ENCODE measurements at places on chromosomes 13 and 19.

DNA sequence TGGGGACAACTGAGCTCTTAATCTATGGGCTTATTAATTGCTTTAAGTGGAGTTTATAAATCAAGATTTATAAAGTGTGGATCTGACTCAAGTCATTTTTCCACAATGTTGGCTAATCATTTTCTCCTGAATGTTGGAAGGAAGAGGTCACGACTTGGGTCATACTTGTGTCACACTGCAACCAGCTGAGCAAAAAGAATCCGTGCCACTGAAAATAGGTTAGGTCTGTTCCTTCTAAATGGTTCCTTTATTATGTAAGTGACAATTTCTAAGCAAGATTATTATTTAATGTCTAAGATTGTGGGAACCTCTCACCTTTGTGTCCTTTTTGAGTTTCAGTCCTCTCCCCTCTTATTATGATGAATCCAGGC is 178.6 kb downstream of the SHISA2 start:
- no peak for DNase-seq

- no peak for DNase-seq
These were observed 6.9 kb downstream of the FKBP8 start for GRCh38 chr19:18536475-18536874.

- DNase-seq = no peak
These were observed 147.6 kb downstream of the ZIC5 start for GRCh38 chr13:99823961-99824360.

- DNase-seq = no peak
These were observed 127.7 kb downstream of the FRY start for GRCh38 chr13:32159137-32159869.

GRCh38 chr19:9043524-9043923 is 33.3 kb upstream of the MUC16 start:
- DNase-seq = no peak

DNA sequence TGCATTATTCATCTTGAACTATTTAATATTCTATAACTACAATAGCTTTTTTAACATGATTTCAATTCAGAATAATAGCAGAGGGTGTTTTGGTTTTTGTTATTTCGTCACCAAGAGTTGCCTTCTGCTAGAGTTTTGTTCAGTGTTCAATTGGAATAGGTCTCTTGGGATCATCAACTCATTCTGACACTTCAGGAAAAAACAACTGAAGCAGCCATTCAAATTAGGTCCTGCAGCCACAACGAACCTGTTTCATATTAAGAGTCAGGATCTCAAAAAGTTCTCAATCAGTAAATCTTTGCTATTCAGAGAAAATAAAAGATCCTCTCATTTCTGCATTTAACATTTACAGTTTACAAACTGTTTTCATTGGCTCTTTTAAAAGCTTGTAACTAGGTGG is 2.4 kb upstream of the CHAMP1 start:
- no peak for DNase-seq

GRCh38 chr13:88124142-88124541 is 453.0 kb downstream of the SLITRK5 start:
- DNase-seq = no peak

DNA sequence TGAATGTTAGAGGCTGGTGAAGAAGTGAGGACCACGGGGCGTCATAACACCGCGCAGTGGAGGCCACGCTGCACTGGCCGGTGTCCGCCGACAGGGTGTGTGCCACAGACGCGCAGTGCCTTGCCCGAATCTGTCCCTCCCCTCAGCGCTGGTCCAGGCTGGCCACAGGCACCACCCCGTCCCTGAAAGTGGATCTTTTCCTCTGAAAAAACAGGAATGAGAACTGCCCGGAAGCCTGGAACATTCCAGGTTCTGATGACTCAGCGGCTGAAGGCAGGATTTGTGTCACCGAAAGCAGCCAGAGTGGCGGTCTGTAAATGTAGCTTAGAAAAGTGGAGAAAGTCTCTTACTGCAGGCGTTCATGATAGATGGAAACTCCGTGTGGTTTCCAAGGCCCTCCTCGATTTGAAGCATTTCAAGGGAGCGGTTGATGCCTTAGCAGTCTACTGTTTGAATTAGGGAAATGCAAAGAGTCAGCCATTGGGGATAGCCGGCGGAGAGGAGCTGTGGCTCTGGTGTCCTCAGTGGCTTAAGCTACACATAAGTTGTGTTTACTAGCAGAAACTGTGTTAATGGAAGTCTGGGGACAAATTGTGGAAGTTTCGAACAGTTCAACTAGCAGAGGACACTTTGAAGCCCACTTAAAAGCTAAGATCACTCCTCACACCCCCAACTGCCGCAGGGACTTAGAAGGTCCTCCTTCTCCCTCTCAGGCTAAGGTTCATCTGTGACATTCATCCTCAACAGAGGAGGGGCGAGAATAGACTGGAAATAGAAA is 70.8 kb downstream of the NUFIP1 start:
- DNase-seq = peak; percentile 95

GRCh38 chr13:113224486-113224885 is 15.1 kb downstream of the CUL4A start:
- no peak for DNase-seq

- no peak for DNase-seq
These were observed 180.4 kb downstream of the LIG4 start for GRCh38 chr13:108034909-108035410.

DNA sequence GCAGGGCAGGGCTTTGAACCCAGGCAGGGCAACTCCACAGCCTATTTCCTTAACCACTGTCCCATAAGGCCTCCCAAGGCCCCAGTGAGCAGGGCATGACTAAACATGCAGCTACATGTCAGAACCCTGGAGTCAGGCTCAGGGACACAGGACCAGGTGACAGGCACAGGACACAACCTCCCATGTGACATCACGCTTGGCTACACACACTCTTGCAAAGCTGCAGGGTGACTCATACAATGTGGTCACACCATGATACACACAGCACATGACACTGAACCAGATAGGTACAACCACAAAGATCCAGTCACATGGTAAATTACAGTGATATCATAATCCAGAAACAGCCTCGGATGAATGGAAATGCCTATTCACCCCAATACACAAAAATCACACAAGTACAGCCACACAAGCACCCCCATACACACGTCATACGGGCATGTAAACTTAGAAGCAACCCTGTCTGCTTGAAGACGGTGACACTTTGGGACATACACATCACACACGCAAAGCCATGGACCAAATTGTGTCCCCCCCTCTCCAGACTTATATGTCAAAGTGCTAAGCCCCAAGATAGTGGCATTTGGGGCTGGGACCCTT is 14.5 kb downstream of the KLK4 start:
- peak; percentile 24 for DNase-seq

DNA sequence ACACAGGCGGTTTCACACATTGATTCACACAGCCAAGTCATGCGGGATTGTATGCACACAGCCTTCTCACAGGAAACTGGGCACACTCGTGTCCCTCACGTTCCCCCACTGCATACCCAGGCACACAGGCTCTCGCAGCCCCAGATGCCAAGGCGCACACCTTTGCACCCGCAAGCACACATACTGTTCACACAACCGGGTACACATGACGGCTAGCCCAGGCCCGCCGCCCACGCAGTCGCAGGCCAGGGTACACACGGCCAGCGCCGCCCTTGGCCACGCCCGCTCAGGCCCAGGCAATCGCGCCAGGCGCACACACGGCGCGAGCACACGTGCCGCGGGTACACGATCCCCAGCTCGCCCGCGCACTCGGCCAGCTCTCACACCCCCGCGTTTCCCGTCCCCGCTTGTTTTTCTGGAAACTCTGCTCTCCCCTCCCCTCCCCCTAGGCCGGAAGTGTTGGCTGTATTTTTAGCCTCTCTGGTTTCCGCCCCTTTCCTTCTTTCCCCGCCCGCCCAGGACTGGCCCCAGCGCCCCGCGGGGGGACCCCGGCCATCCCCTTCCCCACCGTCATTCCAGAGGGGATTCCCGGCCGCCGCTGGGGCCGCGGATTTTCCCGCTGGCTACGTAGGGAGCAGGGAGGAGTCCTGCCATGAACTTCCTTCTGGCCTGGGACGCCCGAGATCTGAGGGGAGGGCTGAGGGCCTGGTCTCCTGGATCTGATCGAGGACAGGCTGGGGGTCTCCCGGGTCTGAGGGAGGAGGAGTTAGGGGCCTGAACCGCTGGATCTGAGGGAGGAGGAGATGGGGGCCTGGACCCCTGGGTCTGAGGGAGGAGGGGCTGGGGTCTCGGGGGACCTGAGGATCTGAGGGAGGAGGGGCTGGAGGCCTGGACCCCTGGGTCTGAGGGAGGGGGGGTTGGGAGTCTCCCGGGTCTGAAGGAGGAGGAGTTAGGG is 4.0 kb upstream of the ZFP36 start:
- peak; percentile 92 for DNase-seq

DNA sequence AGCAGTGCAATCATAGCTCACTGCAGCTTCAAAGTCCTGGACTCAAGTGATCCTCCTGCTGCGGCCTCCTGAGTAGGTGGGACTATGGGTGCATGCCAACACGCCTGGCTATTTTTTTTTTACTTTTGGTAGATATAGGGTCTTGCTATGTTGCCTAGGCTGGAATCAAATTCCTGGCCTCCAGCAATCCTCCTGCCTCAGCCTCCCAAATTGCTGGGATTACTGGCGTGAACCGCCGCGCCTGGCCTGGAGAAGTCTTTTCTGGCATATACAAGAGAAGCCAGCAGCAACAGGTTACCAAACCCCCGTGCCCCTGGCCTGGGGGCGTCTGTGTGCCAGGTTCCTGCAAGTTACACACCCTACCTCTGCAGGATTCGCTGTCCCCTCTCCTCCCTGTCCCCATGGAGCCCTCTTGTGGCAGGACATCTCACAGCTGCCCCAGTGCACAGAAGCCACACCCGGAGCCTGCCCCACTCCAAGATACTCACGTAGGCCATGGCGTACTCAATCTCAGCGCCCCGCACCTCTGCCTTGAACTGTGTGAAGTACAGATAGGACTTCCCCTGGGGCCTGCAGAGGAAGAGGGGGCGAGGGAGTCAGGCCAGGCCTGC is 9.9 kb downstream of the MYDGF start:
- DNase-seq = no peak

DNA sequence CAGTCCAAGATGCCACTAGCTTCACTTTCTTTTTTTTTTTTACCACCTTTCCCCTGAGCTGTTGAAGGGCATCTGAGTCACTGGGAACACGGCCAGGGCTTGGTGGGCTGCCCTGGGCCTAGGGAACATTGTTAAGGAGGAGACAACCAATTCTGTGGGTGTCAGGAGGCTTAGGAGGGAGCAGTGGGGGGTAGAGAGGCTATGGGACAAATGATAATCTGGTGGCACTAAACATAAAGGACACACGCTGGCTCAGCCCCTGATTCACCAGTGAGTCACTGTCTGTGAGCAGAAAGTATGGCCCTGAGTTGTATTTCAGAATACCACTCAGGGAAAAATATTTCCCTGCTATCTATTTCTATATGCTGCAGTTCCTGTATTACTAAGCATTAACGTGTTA is 207.8 kb downstream of the DCLK1 start:
- no peak for DNase-seq

- peak; percentile 76 for DNase-seq
These were observed 2.4 kb upstream of the RGL3 start for GRCh38 chr19:11421371-11422098.

- DNase-seq = no peak
These were observed 5.0 kb upstream of the ADM5 start for GRCh38 chr19:49684251-49684982.

- no peak for DNase-seq
These were observed 102.0 kb downstream of the ERCC5 start for GRCh38 chr13:102947745-102948405.

- DNase-seq = no peak
These were observed 37.2 kb downstream of the TGDS start for GRCh38 chr13:94558716-94559115.

DNA sequence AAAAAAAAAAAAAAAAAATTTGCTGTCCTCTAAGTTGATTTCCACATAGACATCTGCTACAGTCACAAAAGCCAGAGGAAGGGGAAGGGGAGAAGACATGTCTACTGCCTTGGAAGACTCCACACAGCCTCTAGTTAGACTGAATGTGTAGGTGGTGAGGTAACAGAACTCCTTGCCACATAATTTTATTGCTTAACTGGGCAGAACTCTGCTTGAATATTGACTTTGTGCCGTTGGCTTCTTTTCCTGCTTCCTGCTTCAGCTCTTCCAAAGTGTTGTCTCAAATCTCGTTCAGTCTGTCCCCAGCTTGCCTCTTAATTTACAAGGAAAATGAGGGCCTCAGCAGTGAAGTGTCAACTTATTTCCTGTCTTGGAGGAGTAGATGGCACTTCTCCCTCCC is 37.1 kb downstream of the ESD start:
- DNase-seq = no peak

DNA sequence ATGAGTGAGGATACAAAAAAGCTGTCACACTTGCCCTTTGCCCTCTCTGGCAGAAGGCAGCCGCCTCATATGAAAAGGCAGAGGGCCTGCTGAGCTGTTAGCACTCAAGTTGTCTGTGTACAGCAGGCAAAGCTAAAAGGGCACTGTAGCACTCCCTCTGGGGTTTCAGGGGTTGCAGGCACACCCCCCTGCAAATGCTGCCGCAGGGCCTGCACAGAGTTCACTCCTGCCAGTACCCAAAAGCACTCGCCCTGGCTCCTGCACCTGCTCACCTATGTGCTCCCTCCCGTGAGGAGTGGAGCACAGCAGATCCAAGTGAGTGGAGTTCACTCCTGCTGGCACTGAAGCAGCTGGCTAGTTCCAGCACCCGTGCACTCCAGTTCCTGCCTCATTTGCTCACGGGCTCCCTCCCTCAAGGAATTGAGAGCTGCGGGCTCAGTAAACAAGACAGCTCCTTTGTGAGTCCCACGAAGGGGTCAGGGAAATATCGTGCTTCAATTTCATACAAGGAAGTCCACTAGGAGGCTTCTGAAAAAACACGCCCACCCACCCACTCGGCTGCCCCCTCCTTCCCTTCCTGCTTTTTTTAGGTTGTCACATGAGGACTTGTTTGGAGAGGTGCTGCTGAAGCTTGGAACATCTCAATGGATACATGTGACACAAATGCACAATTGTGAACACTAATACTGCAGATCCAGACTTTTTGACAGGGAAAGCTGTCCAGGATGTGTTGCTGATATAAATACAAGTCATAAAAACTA is 9.9 kb upstream of the RCBTB2 start:
- DNase-seq = peak; percentile 33

DNA sequence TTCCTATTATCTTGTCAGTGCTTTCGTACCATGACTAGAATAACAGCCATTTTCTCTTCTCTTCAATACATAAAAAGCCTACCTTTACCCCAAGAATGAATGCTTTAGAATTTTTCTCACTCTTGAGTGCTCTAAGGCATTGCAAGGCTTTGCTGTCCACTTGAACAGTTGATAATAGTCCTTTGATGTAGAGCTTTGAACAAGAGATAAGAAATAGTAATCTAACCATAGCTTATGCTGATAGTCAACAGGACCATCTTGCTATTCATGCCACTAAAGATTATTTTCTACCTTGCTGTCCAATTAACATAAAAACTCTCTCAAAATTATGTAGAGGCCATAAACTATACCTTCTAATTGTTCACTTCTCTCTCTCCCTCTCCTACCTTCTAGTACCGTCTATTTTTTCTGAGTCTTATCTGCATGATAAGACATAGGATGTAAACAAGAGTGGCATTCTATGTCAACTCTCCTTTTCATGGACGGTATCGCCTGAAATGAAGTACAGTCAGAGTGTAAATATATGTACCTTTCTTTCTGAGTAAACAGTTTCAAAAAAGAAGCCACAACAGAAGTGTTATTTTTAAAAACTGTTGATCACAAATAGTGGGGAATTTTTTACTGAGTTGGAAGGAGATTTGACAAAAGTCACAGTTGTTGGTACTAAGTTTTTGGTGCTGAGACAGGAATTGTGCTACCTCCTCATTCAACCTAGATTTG is 297.9 kb downstream of the NDFIP2 start:
- no peak for DNase-seq
